Stimulated activated CD4-positive, alpha-beta T cell treated with anti-CD3 and anti-CD28 coated beads, Interleukin-1b, Interleukin-23, amount 100 ng/mL, for 24 hours (primary cell): ENCODE measurements at places on chromosomes 4 and X.

DNA sequence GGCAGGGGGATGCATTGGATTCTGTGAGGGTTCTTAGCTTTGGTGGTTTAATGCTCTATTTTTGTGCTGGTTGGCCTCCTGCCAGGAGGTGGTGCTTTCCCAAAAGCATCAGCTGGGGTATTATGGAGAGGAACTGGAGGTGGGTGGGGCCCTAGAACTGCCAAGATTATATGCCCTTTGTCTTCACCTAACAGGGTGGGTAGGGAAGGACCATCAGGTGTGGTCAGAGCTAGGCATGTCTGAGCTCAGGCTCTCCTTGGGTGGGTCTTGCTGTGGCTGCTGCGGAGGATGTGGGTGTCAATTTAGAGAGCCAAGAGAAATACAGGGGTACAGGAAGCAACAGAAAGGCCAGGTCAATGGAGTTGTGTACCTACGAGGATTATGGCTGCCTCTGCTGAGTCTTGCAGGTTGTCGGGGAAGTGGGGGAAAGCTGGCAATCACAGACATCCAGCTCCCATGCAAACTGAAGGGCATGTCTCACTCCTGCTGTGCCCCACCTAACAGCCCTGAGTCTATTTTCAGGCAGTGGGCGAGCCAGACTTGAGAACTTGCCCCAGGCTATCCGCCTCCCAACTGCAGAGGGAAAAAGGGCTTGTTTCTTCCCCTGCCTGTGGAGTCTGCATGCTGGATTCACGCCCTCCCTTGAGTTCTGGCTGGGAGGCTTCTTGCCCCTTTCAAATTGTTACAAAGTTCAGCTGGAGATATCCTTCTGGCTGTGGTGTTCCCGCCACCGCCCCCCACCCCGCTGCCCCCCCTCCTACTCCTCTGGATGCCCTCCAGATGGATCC lies 212.0 kb downstream of the COMMD8 start:
- no peak for DNase-seq

DNA sequence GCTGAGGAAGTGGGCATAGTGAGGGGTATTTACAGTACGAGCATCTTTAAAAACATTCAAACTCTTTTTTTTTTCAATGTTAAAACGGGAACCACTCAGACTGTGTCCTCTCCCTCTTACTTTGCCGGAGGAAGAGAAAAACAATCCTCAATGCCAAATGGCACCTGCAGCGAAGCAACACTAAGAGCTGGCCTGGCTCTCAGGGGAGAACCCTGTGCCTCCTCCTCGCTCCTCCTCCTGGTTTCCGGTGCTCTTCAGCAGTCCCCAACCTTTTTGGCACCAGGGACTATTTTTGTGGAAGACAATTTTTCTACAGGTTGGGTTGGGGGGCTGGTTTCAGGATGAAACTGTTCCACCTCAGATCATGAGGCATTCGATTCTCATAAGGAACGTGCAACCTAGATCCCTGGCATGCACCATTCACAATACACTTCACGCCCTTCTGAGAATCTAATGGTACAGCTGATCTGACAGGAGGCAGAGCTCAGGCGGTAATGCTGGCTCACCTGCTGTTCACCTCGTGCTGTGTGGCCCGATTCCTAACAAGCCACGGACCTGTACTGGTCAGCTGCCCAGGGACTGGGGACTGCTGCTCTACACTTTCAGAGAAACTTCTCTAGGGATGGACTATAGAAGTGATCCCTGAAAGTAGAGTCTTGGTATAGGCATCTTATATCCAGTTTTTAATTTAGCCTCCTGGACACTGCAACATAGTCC lies 404.1 kb downstream of the RAPGEF2 start:
- DNase-seq, result no peak

DNA sequence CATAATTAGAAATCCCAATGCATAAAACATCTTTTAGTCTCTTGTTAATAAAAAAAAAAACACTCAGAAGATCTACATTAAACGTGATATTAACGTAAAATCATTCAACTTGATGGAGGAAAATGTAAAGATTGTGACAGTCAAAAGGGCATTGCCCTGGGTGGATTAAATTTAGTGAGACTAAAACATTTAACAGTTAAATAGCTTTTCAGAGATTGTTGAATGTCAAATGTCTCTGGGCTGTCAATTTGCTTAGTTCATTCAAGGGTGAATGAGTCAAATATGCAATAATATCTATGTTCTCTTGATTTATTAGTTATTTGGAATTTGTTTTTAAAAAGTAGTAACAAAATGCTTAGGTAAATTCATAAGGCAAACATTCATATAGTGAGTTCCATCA lies 836.6 kb upstream of the PCDH10 start:
- no peak for DNase-seq

GRCh38 chrX:124634363-124634762 lies 288.0 kb downstream of the SH2D1A start:
- DNase-seq, result no peak

DNA sequence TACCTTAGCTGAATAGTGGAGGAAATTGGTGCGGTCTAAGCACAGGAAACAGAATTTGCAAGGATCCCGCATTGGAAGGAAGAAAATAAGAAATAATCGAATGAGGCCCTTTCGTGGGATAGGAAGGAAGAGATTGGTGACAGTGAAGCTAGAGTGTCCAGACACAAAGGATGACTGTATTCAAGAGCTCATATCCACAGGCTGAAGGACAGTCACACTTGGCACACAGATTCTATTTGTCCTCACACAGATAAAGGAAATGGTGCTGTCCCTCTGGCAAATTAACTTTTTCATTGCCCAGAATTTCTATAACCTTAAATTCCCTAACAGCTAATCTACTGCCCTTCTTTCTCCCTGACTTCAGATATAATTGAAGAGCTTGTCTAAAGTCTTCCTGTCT lies 2188.9 kb upstream of the TENM3 start:
- DNase-seq, result no peak

GRCh38 chrX:43573441-43574015 lies 82.6 kb upstream of the MAOA start:
- no peak for DNase-seq

GRCh38 chrX:126338916-126339315 lies 172.8 kb upstream of the DCAF12L2 start:
- DNase-seq, result no peak

DNA sequence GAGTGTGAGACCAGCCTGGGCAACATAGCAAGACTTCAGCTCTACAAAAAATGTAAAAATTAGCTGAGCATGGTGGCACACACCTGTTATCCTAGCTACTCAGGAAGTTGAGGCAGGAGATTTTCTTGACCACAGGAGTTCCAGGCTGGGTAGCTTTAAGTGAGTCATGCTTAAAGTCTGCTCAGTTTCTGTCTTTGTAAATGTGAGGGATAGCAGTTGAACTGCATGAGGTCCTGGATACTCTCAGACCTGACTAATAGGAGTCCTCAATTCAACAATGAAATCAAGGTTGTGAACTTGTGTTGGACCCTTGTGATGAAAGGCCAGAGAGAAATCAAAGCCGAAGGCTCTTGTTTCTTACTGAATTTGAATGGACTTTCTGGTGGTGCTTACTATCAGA lies 45.2 kb downstream of the STARD8 start:
- DNase-seq, result no peak

- DNase-seq, result no peak
Observed at GRCh38 chr4:70298051-70298450, 36.7 kb upstream of the CABS1 start.

DNA sequence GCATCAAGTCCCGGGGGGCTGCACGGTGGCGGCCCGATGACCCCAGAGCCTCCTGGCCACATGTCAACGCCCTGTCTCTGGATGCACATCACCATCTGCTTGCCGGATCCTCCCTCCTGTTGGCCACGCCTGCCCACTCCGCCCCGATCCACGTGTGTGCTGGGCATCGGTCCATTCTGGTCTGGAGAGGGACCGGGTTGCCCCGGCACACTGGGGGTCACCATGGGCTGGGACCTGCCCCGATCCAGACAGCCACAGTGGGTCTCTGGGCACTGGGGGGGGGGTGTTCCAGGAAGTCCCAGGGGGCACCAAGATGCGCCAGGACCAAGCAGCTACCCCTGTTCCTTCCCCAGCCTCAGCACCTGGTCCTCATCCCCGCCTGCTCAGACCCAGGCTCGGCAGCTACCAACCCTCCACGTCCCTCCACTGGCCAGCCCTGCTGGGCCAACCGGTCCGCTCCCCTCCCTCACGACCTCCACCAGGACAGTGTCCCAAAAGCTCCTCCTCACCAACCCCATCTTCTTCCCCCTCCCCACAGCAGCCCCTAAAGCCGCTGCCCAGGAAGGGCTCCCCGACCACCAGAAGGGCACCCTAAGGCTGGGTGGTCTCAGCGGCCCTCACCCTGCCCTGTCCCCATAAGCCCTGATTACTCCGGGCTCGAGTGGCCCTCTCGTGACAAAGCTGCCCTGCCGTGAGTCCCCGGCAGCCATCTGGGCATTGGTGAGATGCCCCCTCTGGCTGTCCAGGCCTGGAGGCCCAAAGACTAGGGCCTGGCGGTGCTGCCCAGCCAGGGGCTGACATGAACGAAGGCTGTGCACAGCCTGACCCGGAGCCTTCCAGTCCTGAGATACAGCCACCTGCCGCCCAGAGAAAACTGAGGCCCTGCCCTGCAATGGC lies 4.6 kb downstream of the CTBP1 start:
- DNase-seq, result no peak

- no peak for DNase-seq
Observed at GRCh38 chrX:137792214-137792613, 226.3 kb downstream of the ZIC3 start.

- DNase-seq, result no peak
Observed at GRCh38 chrX:70042399-70043371, 7.1 kb downstream of the AWAT2 start.

DNA sequence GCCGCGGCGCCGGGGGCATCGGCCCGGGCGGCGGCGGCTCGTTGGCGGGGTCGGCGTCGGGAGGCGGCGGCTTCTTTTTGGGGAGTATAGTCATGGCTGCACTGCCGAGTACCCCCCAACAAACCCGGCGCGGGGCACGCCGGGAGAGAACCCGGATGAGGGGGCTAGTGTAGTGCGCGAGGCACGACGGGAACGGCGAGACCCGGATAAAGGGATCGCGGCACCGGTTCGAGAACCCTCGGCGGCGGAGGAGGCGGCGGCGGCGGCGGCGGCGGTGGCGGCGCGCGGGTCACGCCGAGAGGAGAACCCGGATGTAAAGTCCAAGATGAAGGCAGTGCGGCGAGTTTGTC lies at the start of gene OTUD5:
TSS of gene OTUD5 (minus strand) at position 131 of the 350 bp plus-strand sequence. CDS start at position 94, 37 bp downstream.
- peak; percentile 69 for DNase-seq

DNA sequence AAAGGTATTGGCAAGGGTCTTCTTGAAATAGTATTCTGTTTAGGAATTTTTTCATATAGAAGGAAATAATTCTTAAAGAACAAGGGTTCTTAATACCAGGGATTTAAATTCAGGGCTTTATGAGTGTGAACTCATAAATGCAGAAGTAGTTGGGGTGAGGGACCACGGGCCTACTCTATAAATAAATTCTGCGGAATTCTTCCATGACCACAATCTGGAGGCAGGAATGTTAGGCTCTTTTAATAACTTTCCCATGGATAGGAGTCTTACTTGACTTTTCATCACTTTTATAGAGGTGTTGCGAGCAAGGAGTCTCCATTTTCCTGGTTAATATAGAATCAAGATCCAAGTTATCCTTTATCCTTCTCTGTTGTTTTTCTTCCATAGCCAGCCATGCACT lies 76.7 kb upstream of the SLC4A4 start:
- no peak for DNase-seq

DNA sequence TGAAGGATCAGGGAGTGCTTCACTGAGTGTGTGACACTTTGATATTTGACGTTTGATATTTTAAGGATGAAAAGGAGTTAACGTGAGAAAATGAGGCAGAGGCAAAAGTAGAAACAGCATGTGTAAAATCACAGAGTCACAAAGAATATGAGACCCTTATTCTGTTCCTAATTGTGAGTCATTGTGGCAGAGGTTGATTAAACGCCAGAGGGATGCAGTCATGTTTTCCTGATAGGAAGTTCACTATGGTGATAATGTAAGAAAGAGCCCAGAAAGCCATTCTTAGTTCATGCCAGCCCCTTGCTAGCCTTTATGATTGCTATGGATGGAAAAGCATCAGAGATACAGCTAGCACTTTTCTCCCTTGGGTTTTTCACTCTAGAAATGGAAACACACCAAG lies 33.5 kb upstream of the IGSF1 start:
- DNase-seq, result no peak

DNA sequence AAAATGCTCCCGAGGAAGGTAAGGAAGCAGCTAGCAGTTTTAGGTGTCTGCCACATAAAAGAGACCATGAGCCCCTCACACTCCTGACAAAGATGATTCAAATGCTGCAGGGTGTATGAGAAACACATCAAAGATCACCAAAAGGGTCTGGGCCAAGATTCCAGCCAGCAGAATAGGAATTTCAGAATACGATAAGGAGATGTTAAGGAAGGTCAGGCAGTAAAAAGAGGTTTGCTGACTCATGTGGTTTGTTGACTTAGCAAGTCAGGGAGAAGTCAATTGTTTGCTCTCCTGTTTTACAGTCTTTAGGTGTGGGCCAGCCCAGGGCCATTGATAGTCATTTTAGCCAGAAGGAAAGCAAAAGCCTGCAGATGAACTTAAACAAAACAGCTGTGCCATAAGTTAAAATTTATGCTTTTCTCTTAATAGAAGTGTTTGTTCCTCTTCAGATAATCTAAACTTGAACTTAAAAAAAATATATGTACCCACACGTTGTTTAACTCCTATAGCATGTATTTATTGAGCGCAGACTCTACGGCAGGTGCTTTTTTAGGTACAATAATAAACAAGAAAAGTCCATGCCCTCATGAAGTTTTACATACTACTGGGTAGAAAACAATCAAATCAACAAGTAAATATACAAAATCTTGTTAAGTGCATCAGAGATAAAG lies 115.6 kb downstream of the CAMK2D start:
- no peak for DNase-seq

DNA sequence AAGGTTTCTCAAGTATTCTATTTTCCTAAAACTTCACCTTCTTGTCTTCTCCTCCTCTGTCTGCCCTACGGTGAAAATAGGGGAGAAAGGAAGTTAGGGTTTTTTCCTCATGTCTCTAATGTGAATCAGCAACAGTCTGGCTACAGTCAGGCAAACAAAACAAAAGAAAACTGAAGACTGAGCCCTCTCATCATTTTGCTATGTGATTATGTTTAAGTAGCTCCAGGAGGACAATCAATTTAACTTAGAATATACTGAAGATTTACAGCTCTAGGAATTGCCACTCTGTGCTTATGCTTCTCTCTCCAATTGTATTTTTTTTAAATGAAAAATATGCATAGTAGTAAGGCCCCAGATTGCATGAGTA lies 316.2 kb downstream of the GPAT3 start:
- DNase-seq, result no peak

DNA sequence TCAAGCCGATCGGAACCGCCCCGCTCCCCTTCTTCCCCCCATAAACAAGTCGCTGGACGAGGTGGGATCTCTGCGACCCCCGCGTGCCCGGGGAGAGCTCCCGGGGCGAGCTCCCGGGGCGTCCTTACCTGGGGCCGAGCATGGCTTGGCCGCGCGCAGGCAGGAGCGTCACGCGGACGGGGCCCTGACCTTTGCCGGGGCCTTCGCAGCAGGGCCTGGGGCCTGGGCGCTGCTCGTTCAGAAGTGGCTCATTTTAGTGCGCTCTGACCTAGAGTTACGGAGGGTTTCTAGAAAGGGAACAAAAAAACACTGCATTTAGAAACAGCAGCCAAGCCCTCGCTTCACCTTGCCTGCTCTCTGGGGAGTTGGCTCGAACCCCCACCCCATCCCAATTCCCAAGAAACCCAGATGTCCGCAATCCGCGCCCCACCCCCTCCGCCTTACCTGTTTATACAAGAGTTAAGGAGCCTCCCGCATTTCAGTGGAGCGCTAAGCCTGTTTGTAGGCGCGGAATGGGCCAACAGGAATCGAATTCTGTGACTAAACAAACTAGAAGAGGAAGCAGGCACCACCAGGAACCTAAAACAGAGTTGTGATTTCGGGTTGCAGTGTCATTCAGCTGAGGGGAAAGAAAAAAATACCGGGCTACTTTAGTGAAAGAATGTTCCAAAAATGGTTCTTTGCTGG lies 814 bp upstream of the RBM47 start:
- DNase-seq, result no peak
